ENCODE measurements at places on chromosomes 11 and 22.
A peak's percentile ranks its signal among the peaks of the same experiment; 100 is the strongest.

- no peak for DNase-seq
These were observed 752 bp downstream of the MUC2 start for GRCh38 chr11:1075341-1075911.

DNA sequence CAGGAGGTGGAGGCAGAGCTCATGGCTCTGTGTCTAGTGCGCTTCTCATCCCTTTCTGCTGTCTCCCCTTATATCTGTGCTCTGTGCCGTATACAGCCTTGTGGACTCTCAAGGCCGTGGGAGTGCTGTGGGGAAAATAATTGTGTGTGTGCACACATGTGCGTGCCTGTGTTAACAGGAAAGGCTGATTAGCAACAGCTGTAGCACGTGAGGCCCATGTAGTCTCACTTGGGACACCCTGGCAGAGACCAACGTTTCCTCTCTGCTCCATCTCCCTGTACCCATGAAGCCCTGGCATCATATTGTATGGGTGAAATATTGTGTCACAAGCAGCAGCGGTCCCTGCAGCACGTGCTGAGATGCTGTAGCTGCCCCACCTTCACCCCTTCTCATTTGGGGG lies 109.3 kb downstream of the LRRC32 start:
- no peak for DNase-seq

GRCh38 chr11:11157185-11157584 lies 195.9 kb downstream of the CSNK2A3 start:
- peak; percentile 20 for DNase-seq

GRCh38 chr11:8373519-8374432 lies 110.1 kb upstream of the LMO1 start:
- no peak for DNase-seq

DNA sequence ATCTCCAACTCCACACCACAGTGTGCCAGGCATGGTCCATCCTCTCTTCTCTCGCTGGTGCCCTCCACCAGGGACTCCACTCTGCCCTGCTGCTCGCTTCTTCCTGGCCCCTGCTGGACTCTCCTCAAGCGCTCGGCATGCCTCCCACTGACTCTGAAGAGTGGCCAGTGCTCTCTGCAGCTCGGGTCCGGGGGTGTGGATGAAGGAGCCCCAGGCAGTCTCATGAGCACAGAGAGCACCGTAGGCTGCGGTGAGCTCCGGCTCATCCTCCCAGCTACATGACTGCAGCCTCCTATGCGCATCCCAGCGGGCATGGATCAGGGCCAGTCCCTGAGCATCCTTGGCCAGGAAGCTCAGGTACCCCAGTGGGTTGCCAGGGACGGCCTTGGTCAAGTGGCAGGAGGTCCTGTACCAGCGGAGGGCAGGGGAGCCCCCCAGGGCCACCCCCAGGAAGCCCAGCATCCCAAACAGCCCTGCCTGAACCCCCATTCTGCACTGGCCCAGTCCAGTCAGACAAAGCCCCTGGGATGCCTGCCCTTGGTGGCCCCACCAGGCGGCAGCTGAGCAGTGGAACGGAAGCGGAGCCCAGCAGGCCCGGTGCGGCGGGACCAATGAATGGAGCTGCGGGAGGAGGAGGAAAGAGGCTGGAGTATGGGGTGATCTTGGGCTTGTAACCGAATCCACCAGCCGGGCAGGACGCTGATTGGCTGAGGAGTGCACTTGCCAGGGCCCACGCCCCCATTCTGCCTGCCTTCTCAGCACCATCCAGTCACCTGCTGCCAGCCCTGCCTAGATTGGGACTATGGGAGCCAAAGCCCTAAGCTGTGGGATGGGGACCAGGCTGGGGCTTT lies at the start of gene PLA2G3:
PLA2G3 (minus strand) TSS at position 643 of the 851 bp plus-strand sequence; CDS start at position 489, 154 bp downstream.
- DNase-seq, result peak; percentile 96

DNA sequence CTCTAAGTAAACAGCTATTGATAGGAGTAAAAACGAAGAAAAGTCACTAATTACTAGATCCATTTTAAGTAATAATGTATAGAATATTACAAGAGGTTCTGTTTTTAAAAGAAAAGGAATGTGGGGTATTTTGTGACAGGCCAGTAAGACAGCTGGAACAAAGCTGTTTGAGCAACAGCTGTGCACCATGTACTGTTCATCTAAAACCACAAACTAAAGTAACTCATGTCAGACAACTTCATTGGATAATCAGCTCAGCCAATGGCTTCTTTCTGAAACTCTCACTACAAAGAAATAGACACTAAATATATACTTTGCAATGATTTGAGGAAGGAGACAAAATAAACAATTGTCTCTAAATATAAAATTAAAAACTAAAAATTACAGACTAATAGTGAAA lies 16.1 kb downstream of the RRAS2 start:
- no peak for DNase-seq

- no peak for DNase-seq
These were observed 144.4 kb downstream of the NCAM1 start for GRCh38 chr11:113105592-113105991.

DNA sequence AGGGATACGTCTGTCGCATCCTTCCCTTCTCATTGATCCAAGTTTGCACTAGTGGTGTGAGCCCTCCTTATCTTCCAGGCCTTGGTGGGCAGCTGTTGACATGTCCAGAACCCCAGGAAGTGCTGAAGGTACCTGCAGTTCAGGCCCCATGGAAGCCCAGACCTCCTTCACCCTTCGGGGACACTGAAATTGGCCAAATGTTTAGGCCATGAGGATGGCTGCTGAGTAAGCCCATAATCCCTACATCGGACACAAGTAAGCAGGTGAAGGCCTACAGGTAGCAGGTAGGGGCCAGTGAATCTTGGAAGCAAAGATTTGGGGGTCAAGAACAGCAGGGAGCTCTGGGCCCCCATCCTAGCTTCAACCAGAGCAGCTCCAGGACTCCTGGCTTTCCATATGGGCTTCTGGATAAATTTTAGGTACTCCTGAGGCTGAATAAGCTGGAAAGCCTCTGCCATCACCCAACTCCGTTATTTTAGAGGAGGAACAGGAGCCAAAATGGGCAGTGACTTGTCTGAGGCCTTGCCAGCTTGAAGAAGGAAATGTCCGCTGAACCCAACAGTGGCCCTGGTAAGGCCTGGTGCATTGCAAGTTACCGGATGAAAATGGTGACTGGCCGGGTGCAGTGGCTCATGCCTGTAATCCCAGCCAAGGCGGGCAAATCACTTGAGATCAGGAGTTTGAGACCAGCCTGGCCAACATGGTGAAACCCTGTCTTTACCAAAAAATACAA lies 45.2 kb downstream of the MORC2 start:
- no peak for DNase-seq

DNA sequence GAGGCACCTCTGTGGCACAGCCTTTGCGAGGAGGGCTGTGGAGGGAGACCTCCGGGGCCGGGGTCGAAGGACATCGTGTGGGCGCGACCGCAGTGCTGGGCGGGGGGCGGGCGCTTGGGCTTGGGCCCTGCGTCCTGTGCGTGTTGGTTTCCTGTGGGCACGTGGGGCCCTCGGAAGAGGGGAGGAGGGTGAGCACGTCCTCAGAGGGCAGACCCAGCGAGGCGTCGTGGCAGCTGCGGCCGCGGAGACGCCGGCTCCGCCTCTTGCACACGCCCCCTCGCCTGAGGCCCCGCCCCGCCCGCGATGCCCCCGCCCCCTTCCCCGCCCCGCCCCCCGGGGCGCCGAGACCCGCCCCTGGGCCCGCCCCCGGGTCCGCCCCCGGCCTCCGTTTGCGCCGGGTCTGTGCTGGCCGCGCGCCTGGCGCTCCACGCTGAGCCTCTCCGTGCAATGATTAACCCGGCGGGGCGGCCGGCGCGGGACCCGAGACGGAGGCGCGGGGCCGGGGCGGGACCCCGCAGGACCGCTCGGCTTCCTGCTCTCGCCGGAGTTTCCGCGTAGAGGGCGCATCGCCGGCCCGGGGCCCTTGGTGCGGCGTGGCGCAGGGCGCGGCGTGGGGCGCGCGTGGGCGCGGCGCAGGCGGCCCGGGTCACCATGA lies at the start of gene PRR5:
PRR5 (plus strand) TSS at position 381 of the 655 bp plus-strand sequence; CDS start at position 652, 271 bp downstream.
- DNase-seq, result no peak

GRCh38 chr11:62895501-62895900 lies 14.8 kb downstream of the SLC3A2 start:
- no peak for DNase-seq

- DNase-seq, result no peak
These were observed 3.5 kb upstream of the DGCR2 start for GRCh38 chr22:19125474-19126308.

DNA sequence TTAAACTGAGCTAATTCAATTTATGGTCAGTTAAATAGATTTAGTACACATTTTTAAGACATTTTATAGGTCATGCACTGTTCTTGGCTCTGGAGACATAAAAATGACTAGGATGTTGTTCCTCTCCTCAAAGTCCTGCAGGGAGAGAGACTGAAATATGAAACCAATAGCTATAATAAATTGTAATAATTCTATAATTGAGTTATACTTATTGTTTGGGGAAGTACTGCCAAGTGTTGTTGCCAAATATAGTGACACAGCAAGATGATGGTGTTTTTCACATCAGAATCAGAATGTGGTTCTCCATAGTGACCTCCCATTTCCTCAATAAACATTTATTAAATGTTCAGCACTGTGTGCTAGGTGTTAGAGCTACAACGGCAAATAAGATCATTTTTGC lies 470.6 kb downstream of the NTM start:
- no peak for DNase-seq

DNA sequence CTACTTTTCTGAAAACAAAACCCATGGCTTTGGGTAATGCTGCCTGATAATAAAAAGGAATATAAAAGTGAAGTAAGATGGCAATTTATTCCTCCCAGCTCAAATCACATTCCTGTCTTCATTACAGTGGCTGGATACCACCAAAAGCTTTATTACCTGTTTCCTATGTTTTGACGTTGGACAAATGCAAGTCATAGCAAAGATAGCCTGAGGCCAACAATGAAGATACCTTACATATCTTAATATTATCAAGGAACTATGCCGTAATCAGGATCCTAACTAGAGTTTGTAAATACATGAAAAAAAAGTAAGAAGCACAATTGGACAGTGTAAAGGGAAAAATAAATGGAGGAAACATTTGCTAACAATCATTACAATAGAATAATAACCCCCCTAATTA lies 202.4 kb downstream of the SOX6 start:
- DNase-seq, result no peak

DNA sequence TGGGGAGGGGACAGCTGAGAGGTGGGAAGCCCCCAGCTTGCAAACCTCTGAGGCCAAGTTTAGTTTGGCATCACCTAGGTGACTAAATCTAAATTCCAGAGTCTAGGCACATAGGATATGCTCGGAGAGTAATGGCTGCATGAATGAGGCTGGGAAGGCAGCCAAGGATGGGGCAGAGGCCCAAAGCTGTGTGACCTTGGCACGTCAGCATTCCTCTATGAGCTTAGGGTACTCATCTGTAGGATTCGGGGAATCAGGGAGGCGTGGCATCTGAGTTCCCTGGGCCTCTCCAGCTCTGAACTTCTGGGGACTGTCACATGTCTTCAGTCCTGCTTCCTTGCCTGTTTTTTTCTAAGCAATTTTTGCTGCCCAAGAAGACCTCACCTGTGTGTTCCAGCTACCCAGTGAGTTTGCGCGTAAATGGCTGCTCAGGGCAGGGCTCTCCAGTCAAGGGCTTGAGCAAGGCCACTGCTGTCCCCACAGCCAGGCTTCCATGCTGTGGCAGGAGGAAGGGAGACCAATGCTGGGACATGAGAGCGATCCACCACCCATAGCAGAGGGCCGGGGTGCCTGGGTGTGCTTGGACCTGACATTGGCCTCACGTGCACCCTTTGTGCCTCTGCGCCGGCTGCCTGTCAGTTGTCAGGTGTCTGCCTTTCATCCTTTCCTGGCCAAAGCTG lies 13.9 kb downstream of the DAGLA start:
- DNase-seq, result no peak

GRCh38 chr11:8167796-8168195 lies 1.0 kb downstream of the RIC3 start:
- DNase-seq, result no peak

DNA sequence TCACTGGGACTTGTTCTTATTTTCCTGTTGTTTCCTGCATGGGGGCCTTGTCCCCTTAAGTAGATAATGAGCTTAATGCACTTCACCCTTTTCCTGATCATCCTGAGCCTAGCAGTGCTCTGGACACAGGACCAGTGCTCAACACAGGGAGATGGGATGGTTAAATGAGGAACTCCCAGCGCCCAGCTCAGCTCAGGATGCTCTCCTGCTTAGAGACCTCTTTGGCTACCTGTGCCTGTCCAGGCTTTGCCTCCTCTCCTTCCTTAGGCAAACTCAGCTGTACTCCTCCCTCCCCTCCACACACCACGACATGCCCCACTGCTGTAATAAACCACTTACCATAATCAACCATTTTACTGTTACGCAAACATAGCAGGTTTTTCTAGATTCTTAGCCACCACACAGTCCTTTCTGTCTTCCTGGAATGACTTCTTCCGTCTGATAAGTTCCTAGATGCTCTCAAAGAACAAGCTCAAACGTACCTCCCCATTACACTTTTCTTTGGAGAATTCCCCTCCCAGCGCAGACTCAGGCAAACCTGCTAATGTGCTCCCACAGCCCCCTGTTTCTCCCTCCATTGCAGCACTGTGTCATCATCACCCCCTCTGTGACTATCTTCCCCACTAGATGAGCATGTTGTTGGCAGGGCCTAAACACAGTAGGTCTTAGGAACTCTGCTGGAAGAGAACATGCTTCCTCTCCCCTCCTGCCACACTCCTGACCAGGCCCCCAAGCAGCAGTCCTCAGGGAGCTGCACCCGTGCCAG lies 113.6 kb downstream of the MICAL2 start:
- DNase-seq, result no peak

DNA sequence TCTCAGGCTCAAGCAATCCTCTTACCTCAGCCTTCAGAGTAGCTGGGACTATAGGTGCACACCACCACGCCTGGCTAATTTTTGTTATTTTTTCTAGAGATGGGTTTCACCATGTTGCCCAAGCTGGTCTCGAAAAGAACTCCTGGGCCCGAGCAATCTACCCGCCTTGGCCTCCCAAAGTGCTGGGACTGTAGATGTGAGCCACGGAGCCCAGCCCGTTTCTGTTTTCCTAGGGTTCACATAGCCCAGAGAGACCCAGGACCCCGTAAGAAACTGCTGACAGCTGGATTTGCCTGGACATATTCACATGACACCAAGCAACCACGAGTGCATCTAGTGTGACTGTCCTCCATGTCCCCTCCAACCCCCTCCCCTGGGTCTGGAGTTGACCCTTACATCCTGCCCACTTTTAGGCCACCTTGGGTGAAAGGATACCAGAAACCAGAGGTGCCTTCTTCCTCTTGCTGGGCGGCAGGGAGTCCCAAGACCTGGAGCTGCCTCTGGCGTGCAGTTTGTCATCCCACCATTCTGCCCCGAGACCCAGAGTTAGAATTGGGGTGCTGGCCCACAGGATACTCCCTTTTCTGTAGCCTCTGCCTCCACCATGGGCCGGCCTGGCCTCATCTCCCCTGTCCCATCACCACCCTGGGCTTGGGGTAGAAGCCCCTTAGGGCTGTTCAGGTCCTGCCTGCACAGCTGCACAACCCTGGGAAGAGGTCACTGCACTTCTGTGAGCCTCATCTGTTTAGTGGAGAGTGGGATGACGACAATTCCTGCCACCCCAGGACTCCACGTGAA lies 3.7 kb upstream of the RIN1 start:
- no peak for DNase-seq

GRCh38 chr11:69304686-69305085 lies 10.7 kb downstream of the MYEOV start:
- no peak for DNase-seq

GRCh38 chr11:17267576-17267975 lies 9.0 kb upstream of the NUCB2 start:
- DNase-seq, result no peak

Measured in iPS DF 19.7 (cell line).